Activated CD4-positive, alpha-beta T cell treated with anti-CD3 and anti-CD28 coated beads, Interleukin-2, amount 50 U/mL, for 16 hours (primary cell): ENCODE measurements at places on chromosomes 11 and 22.
A peak's percentile ranks its signal among the peaks of the same experiment; 100 is the strongest.

DNA sequence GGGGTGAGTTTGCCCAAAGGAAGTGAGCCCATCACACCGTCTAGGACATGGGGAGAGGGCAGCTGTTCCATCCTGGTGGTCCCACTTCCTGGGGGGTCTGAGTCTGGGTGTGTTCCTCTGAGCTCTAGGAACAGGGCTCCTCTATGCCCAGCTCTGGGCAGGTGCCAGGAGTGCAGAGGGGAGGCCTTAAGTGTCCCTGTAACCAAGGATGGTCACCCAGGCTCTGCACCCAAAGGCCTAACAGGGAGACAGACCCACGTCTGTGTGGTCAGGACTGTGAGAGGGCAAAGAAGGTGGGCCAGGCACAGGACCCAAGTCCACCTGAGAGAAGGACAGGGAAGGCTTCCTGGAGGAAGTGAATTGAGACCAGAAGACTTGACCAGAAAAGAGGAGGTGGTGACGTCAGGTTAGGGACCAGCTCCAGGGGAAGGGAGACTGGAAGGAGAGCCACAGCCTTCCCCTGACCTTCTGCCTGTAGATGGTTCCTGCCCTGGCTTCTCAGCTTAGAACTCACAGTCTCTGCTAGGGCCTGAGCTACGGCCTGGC lies 11.3 kb upstream of the TCF20 start:
- DNase-seq: no peak

GRCh38 chr22:23128269-23129108 lies 13.3 kb downstream of the RSPH14 start:
- peak; percentile 73 for DNase-seq

- no peak for DNase-seq
Observed at GRCh38 chr22:20928573-20928967, 11.4 kb downstream of the CRKL start.

DNA sequence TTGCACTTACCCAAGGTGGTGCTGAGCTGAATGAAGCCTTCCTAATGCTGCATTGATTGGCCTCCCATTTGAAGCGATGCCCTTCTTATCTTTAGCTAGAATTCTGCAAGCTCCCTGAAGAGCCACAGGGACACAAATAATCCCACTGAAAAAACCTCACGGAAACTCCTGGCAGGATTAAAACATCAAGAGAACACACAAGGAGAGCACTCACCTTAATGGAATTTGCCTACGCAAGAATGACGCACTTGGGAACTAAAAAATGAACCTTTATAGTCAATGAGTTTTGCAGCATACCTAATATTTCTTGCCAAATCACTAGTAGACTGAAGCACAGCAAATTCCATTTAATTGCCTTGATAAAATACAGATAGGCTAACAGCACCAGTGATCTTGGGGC lies 232.8 kb upstream of the UBASH3B start:
- no peak for DNase-seq

DNA sequence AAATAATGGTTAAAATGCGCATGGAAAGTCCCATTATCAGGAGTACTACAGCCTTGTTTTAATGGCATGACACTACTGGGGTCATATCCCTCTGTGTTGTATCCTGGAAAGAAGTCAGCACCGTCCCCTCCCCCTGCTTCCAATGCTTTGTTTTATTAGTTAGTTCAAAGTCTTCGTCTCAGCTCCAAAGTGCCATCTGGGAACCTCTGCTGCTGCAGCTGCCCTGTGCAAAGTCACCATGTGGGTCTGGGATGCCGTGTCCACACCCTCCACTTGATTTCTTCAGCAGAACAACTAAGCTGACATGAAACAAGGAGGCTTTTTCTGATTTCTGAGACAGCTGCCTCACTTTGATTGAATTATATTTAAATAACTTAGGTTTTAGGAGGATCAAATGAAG lies 29.5 kb upstream of the NCAM1 start:
- DNase-seq: no peak

DNA sequence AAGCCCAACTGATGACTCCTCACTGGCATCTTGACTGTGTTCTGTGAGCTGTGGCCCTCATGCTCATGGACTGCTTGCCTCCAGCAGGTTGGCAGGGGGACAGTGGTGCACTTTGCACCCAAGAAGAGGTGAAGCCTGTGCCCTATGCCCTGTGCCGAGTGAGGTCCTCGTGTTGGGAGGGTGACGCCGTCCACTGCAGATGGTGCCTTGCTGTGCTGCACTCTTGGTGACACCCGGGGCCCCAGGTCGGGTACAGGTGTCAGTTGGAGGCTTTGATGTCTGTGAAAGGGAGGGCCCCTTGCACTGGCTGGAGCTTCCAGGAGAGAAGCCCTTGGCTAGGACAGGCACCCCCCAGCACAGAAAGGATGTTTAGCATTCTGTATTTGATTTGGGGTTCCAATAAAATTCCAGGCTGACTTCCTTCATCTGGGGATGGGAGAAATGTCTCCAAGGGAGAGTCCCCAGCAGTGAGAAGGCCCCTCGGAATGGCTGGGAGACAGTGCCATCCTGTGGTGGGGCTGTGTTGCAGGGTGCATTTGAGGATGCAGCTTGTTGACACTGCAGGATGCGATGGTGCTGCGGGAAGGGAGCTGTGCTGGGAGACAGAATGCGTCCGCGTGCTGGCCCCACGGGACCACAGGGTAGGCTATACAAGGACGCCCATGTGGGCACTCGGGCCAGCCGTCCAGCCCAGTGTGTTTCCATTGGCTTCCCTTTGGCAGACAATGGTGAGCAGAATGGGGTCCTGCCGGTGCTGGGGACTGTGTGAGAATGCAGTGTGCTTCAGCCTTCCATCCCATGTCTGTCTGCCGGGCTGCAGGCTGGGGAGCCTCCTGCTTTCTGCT lies 2.5 kb upstream of the ZDHHC8 start:
- DNase-seq: no peak

- no peak for DNase-seq
Observed at GRCh38 chr11:45755281-45755859, 49.6 kb upstream of the SLC35C1 start.

DNA sequence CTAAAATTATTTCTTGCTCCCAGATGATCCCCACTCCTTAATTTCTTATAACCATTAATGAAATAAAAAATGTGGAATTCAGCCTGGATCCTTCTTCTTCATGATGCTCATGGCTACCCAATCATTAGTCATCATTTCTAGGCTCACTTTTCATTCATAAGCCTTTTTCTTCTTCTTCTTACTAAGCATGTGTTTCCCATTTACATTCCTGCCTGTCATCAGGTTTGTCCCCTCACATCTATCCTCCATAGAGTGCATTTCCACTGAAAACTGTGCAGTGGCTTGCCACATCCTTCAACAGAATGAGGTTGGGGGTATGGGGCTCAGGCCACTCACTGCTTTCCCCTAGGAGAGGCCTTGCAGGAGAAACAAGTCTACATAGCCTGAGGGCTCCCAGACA lies 35.8 kb upstream of the NTM start:
- no peak for DNase-seq

DNA sequence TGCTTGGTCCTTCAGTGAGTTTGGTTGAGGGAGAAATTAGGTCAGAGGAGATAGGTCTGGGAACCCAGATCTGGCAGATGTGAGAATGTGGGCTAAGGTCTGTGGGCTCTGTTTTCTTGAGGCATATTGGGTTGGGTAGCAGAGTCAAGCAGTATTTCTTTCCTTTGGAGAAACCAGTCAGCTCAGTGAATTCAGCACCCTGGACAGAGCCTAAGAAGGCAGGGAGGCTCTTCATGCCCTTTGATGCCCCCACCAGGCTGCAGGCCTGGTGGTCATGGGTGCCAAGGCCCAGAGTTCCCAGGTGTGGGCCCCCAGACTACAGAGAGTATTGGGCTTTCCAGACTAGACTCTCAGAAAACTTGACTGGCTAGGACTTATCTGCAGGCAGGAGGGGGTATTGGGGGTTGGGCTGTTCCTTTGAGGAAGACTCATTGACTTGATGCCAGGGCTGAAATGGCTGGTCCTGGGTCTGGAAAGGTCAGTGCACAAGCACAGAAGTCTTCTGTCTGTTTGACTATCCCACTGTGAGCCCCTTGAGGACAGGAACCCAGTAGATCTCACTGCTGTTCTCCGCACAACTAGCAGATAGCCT lies 45.3 kb upstream of the NECTIN1 start:
- DNase-seq: peak; percentile 5

- no peak for DNase-seq
Observed at GRCh38 chr11:102637731-102638130, 12.6 kb upstream of the MMP20 start.

- no peak for DNase-seq
Observed at GRCh38 chr22:27749597-27750225, 51.8 kb downstream of the MN1 start.

- DNase-seq: no peak
Observed at GRCh38 chr22:39245130-39246039, 603 bp upstream of the PDGFB start.

DNA sequence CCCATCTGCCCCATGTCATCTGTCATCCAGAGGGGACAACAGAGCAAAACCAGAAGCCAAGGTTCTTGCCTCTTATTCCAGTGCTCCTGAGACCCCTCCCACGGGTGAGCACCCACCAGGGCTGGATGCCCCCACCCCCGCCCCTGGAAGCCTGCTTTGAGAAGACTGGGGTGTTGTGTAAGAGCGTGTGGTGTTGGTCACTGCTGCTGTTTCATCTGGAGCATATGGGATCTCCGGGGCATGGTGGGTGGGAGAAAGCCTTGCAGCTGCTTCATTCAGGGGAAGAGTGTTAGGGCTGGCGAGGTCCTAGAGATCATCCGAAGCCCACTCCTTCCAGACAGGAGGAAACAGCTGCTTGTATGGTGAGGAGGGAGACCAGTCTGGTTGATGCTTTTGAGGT lies 54.1 kb downstream of the CHRDL2 start:
- no peak for DNase-seq

GRCh38 chr11:57681168-57681567 lies 13.3 kb downstream of the ZDHHC5 start:
- DNase-seq: no peak

DNA sequence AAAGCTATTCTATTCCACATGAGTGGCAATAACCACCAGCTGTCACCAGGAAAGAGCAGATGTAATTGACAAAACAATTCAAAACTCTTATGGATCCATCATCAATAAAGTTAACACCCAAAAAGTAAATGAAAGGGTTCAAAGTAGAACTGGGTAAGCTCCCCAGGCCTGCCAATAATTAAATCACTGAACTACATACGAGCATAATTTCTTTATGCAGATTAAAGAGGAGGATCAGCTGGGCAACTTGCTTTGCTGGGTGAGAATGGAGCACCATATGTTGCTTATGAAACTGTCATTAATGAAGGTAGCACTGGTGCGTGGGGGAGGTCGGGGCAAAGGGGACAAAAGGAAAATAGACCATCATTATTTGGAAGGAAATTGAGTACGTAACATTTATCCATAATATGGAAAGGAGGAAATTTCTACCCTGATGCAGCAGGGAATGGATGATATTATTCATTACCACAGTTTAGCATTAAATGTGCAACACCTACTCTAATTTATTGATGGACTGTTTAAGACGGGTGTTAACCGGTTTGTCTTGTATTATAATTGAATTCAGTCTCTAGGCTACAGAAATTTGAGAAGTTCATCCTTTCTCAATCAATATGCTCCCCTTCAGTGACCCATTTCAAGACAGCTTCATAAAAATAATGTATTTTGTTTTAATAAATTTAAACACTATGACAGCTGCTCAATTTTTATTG lies 315.9 kb downstream of the CADM1 start:
- no peak for DNase-seq

GRCh38 chr11:120260616-120261015 lies 20.7 kb downstream of the POU2F3 start:
- DNase-seq: no peak

DNA sequence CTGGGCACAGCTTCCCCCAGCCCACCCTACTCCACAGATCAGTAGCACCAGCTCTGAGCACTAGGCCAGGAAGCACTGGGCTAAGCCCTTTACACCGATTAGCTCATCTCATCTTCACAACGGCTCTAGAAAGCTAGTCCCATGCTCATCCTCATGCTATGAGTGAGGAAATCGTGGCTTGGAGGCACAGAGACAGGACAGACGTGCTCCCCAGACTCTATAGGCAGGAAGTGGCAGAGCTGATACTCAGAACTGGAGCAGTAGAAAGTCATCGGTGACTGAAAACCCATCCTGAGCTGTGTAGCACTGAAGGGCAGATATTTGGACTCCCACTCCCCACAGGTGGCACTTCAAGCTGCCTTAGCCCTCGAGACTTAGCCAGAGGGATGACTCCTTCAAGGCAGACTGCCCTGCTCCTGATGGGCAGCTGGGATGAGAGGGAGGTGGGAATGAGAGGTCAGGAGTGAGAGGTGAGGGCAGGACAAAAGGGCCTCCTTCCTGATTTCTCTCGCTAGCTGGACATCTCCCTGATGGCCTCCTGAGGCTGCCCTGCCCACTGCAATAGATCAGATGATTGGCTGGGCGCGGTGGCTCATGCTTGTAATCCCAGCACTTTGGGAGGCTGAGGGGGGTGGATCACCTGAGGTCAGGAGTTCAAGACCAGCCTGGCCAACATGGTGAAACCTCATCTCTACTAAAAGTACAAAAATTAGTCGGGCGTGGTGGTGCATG lies 9.7 kb downstream of the CD5 start:
- peak; percentile 95 for DNase-seq

DNA sequence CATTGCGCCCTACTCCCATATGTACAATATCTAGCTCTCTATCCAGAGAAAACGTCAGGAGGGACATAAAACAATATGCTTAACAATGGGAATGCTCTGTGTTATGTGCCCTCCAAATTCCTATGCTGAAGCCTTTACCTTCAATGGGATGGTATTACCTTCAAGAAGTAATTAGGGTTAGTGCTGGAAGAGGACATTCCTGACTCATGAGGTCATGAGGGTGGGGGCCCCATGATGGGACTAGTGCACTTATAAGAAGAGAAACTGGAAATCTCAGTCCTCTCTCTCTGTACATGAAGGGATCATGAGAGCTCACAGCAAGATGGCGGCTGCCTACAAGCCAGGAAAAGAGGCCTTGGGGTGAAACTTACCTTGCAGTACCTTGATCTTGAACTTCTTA lies 20.3 kb downstream of the MMP20 start:
- no peak for DNase-seq

- peak; percentile 30 for DNase-seq
Observed at GRCh38 chr11:34585735-34586487, 35.0 kb upstream of the EHF start.

GRCh38 chr11:113308601-113309000 lies 5.8 kb upstream of the TTC12 start:
- no peak for DNase-seq

- DNase-seq: no peak
Observed at GRCh38 chr11:118410055-118410745, 8.8 kb downstream of the ATP5MG start.

GRCh38 chr11:105152021-105152512 lies 12.5 kb upstream of the CARD18 start:
- DNase-seq: no peak
